ENCODE measurements at places on chromosomes 6 and 20.

GRCh38 chr6:40362859-40363258 lies 224.3 kb downstream of the LRFN2 start:
- no peak for DNase-seq

GRCh38 chr6:144197919-144198318 lies 47.6 kb downstream of the STX11 start:
- DNase-seq: no peak

GRCh38 chr20:6683021-6683977 lies 84.2 kb upstream of the BMP2 start:
- DNase-seq: no peak

GRCh38 chr20:58839474-58839874 lies 11.2 kb downstream of the GNAS-AS1 start:
- DNase-seq: no peak

Measured in hippocampal formation (tissue), 2 donors.